ENCODE measurements at places on chromosomes 7 and 10.

DNA sequence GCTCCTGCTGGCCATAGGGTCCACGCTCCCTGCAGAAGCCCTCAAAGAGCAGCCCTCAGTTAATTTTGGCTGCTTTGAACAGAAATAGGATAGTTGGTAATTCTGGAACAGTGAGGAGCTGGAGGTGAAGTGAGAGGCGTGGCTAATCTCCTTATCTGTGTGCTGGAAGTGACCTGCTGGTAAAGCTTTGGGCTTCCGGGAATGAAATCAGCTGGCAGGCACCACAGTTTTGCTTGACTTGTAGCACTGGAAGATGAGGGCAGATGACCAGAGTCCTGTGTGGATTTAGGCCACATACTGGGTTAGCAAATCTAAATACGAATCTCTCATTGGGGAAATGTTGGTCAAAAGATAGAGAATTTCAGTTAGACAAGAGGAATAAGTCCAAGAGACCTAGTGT lies 10.2 kb downstream of the ATP6V0E2 start:
- no peaks in the 10 kb centered on the region for H3K27me3 ChIP-seq
- no peaks in the 10 kb centered on the region for H3K36me3 ChIP-seq
- peaks cover 17% of the 10 kb centered on the region for H3K4me1 ChIP-seq

DNA sequence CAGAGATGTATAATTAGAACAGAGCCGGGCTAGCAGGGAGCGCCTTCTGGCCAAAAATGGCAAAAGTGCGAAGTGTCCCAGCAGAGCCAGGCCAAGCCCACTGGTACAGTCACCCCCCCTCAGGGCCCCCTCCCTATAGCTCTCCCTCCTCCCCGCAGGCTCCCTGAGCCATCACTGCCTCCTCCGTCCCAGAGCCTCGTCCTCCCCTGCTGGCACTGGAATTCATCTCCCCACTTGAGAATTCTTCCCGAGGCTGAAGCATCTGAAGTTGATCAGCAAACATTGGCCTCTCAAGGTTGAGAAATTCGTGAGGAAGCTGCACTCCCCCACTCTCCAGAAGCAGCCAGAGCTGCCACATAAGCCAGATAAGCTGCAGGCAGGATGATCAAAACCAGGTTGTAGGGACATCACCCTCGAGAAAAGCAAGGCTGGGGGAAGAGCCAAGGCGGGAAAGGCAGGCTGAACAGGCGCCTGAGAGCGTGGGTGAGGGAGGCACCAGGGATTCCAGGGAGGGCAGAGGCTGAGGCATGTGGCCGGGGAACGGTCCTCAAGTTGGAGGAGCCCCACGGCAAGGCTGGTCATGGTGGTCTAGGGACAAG lies 23.4 kb downstream of the CAMK2G start:
- peaks cover 33% of the 10 kb centered on the region for H3K36me3 ChIP-seq
- no peak overlapping the region for H3K4me3 ChIP-seq
- H3K27ac ChIP-seq, result peak overlapping the region; percentile 29
- peak; percentile 28 for DNase-seq
- H3K4me1 ChIP-seq, result peaks cover 20% of the 10 kb centered on the region

DNA sequence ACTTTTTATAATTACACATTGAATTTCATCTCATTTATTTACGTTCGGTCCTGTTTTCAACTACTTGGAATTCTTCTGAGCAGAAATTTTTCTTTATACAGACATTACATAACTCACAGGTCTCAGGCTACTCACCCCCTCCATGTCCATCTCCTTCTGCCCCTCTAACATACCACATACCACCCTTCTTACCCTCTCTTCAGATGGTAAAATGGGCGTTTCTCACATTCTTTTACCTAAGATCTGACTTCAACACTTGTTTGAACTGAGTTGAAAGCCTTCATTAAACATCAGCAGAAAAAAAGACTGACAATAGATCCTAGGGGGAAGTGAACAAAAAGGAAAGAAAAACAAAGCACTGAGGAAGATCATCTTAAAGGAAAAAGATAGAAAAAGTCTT lies 309.7 kb downstream of the CTNNA3 start:
- no peak overlapping the region for H3K27ac ChIP-seq
- H3K4me3 ChIP-seq, result peak overlapping the region; percentile 97
- H3K36me3 ChIP-seq, result no peaks in the 10 kb centered on the region
- peaks cover 25% of the 10 kb centered on the region for H3K4me1 ChIP-seq
- H3K27me3 ChIP-seq, result no peaks in the 10 kb centered on the region
- no peak for DNase-seq

DNA sequence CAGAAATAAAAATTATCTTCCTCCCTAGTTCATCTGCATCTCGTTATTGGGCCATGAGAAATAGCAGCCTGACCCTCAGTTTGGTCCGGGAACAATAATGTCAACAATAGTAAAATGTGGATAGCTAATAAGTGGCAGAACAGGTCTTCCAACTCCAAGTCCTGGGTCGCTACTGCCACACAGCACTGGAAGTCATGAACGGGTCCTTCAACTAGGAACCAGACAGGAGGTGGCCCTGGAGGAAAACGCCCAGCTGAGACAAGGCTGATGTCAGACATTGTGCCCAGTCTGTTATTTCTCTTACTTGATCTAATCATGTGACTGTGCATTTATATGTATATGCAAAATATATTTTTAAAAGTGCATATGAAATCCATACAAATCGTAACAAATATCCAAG lies 51.8 kb downstream of the PYROXD2 start:
- DNase-seq, result no peak
- peaks cover 2% of the 10 kb centered on the region for H3K27me3 ChIP-seq
- no peak overlapping the region for H3K4me3 ChIP-seq
- H3K36me3 ChIP-seq, result no peaks in the 10 kb centered on the region
- H3K27ac ChIP-seq, result no peak overlapping the region

DNA sequence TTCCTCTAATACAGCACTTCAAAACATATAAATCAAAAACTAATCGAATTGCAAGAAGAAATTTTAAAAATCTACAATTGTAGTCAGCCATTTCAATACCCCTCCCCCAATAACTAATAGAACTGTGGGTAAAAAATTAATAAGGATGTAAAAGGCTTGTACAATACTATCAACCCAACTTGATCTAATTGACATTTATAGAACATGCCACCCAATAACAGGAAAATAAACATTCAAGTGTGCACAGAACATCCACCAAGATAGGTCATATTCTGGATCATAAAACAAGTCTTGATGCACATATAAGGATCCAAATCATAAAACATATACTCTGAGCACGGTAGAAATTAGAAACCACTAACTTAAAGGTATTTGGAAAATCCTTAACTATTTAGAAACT lies 4.0 kb upstream of the GPAM start:
- no peak for DNase-seq
- H3K4me1 ChIP-seq, result peaks cover 11% of the 10 kb centered on the region

DNA sequence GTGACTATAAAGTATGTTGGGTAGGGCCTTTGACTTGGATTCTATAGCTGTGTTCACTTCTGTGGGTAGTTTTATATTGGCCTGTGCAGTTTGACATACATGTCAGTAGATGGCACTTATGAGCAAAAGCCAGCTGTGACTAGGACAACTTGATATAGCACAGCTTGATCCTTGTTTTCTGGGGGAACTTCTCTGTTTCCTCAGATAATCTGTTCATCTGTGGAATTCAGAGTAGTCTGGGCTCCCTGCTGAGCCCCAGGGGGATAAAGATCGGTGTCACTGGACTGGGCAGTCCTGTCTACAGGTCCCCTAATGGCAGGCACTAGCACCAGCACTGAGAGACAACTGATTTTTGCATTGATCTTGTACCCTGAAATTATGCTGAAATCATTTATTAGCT lies 25.4 kb downstream of the CYP2C9 start:
- H3K4me3 ChIP-seq, result no peak overlapping the region
- no peak overlapping the region for H3K27ac ChIP-seq
- H3K4me1 ChIP-seq, result no peaks in the 10 kb centered on the region
- peaks cover 19% of the 10 kb centered on the region for H3K36me3 ChIP-seq
- peak; percentile 42 for DNase-seq
- peaks cover 9% of the 10 kb centered on the region for H3K27me3 ChIP-seq

- peaks cover 5% of the 10 kb centered on the region for H3K36me3 ChIP-seq
- no peaks in the 10 kb centered on the region for H3K27me3 ChIP-seq
- 0 out of 2 replicates have a peak, but pooled peaks cover 5% of the 10 kb centered on the region for H3K4me1 ChIP-seq
- H3K27ac ChIP-seq, result no peak overlapping the region
- DNase-seq, result no peak
- no peak overlapping the region for H3K4me3 ChIP-seq
Measured at GRCh38 chr7:152583006-152583405, 92.9 kb downstream of the XRCC2 start.

DNA sequence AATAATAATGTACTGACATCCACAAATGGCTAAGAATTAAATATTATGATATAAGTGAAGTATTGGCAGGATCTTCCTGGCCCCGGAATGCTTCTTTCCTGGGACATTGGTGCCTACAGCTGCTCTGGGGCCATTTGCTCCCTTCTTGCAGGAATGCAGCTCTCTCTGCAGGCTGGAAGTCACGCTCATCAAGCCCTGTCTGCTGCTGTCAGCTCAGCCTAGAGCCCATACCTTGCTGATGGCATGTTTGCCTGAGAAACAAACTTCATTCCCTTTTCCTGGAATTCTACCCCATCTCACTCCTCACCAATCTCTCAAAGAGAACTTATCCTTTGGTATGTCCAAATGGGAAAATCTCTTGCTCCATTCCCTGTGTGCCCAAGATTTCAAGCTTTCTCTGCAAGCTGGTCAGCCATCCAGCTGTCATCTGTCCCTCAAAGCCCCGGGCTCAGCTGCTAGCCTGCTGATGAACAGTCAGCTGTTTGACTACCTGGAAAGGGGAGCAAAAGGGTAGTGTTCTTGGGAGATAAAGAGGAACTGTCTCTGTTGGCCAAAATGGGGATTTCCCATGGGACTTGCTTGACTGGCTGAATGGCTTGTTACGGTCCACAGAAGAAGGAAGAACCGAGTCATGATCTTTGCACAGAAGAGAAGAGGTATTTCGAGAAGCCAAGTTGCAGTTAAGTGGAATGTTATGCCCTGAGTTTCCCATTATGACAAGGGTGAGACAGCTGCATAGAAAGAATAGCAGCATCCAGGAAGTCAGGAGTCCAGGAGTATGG lies 12.0 kb upstream of the RASSF4 start:
- H3K4me1 ChIP-seq, result peaks cover 15% of the 10 kb centered on the region
- H3K27ac ChIP-seq, result no peak overlapping the region
- H3K36me3 ChIP-seq, result peaks cover 12% of the 10 kb centered on the region
- no peaks in the 10 kb centered on the region for H3K27me3 ChIP-seq
- no peak for DNase-seq
- no peak overlapping the region for H3K4me3 ChIP-seq

GRCh38 chr10:62618576-62619412 lies 185.7 kb upstream of the ADO start:
- H3K36me3 ChIP-seq, result no peaks in the 10 kb centered on the region
- peaks cover 3% of the 10 kb centered on the region for H3K27me3 ChIP-seq
- no peak overlapping the region for H3K27ac ChIP-seq
- no peak overlapping the region for H3K4me3 ChIP-seq
- peaks cover 7% of the 10 kb centered on the region for H3K4me1 ChIP-seq

- no peak overlapping the region for H3K27ac ChIP-seq
- no peak overlapping the region for H3K4me3 ChIP-seq
- H3K36me3 ChIP-seq, result peaks cover 6% of the 10 kb centered on the region
- no peak for DNase-seq
- H3K4me1 ChIP-seq, result peaks cover 29% of the 10 kb centered on the region
- no peaks in the 10 kb centered on the region for H3K27me3 ChIP-seq
Measured at GRCh38 chr7:90951986-90952954, 312.0 kb upstream of the FZD1 start.
